GM20000 (cell line): ENCODE measurements at places on chromosomes 16 and 17.

DNA sequence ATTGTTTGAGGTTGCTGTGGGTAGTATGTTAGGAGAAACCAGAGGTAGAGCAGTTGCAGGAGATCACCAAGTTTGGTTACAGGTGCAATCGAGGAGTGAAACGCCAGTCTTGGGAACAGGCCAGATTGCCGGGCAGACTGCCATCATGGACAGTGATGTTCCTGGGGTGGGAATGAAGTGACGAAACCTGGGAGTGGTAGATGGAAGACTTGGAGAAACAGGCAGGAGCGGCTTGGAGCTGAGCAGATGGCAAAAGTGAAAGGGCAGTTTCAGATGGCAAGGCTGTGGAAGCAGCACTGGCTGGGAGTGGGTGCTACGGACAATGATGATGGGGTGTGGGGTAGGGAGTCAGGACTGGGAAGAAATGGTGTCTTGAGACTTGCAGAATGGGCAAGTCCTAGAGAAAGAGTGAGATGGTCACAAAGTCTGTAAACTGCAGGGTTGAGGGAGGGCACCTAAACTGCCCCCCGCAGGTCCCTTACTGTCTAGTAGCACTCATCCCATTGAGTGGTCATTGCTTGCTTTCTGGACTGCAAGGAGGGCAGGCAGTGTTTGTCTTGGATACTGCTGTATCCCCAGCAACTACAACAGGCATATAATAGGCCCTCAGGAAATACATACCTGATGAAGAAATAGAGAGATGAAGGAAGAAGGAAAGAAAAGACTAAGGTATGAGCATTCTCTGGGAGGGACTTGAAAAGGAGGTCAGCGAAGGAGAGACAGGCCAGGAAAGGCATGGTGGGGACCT lies 29.5 kb upstream of the ULK2 start:
- no peak for DNase-seq

- DNase-seq: no peak
These were observed 13.4 kb downstream of the USP43 start for GRCh38 chr17:9658593-9659211.

- peak; percentile 32 for DNase-seq
These were observed 24.5 kb downstream of the RCVRN start for GRCh38 chr17:9880582-9880999.

- no peak for DNase-seq
These were observed 76.9 kb downstream of the WSCD1 start for GRCh38 chr17:6147042-6147441.

GRCh38 chr17:70345061-70345460 lies 175.7 kb downstream of the KCNJ2 start:
- DNase-seq: no peak

DNA sequence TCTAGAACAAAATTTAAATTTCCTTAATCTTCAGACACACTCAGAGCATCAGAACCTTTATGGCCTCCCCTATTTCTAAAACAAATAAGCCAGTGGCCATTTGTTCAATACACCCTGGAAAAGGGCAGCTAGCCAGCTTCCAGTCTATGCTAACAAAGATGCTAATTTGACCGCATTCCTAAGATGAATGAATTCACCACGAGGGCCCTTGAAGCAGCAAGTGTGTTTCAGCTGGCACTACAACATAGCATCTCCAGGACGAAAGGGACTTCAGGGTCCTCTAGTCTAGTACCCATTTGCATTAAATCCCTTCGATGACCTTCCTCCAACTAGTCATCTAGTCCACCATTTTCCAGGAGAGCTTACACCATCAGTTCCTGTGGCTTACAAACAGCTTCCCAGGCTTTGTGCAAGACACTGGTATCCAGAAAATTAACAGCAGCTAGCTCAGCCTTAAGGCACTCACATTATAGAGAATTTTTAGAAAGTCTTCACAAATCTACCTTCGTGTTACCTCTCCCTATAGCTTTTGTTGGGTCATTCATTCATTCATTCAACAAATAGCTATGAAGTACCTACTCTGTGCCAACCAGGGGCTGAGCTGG lies 10.9 kb downstream of the KRT37 start:
- DNase-seq: no peak

DNA sequence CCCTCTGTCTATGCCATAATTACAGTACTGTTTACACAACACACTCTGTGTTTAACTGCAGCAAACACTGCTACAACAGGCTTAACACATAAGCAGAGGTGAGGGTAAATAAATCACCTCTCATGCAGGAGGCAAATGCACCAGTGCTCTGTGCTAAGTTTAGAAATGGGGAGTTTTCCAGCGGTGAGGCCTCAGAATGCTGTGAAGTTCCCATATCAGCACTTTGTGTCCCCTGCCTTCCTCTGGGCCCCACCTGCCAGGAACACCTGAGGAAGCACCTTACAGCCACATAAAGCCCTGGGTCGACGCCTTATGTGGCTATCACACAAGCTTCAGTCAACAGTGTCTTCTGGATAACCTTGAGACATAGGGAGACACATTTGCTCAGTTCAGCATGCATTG lies 304.5 kb downstream of the HAPSTR1 start:
- DNase-seq: no peak
